ENCODE measurements at places on chromosomes 5 and 9.

- H3K27me3 ChIP-seq: no peaks in the 10 kb centered on the region
- no peak overlapping the region for H3K27ac ChIP-seq
- H3K4me1 ChIP-seq: no peaks in the 10 kb centered on the region
- no peak for DNase-seq
These were observed 275.3 kb downstream of the HTR1A start for GRCh38 chr5:63686938-63687337.

DNA sequence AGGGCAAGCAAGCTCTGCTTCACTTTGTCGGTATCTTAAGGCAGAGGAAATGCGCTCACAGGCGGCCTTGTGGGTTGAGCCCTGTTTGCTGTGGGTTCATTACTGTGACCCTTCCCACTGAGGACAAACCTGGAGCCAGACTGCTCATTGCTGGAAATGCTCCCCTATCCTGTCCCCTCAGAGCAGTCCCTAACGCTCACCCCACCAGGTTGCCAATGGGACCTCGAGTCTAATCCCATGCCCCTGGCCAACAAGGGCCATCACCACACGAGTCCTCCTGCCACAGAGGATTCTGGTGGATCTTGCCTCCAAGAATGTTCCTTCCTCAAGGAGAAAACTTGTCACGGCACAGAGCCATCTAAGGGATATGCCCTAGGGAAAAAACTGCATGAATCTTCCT, 14.6 kb downstream of the IPPK start:
- no peak for DNase-seq
- no peaks in the 10 kb centered on the region for H3K27me3 ChIP-seq
- H3K27ac ChIP-seq: no peak overlapping the region
- H3K36me3 ChIP-seq: peaks cover 4% of the 10 kb centered on the region

- H3K4me3 ChIP-seq: no peak overlapping the region
- no peaks in the 10 kb centered on the region for H3K36me3 ChIP-seq
- peaks cover 13% of the 10 kb centered on the region for H3K4me1 ChIP-seq
- no peak overlapping the region for H3K27ac ChIP-seq
These were observed 67.6 kb downstream of the C9orf50 start for GRCh38 chr9:129553277-129553676.

- no peak for DNase-seq
- H3K4me1 ChIP-seq: peaks cover 6% of the 10 kb centered on the region
- H3K36me3 ChIP-seq: no peaks in the 10 kb centered on the region
- no peaks in the 10 kb centered on the region for H3K27me3 ChIP-seq
- peak overlapping the region; percentile 11 for H3K27ac ChIP-seq
These were observed 43.1 kb downstream of the ROPN1L start for GRCh38 chr5:10484774-10485141.

- no peaks in the 10 kb centered on the region for H3K4me1 ChIP-seq
- H3K27me3 ChIP-seq: no peaks in the 10 kb centered on the region
- no peak overlapping the region for H3K4me3 ChIP-seq
- H3K27ac ChIP-seq: no peak overlapping the region
- no peak for DNase-seq
These were observed 125.9 kb downstream of the PHF2 start for GRCh38 chr9:93702261-93702660.

GRCh38 chr5:3311433-3311832, 284.2 kb upstream of the IRX1 start:
- no peaks in the 10 kb centered on the region for H3K4me1 ChIP-seq
- DNase-seq: peak; percentile 73
- H3K27ac ChIP-seq: no peak overlapping the region
- no peaks in the 10 kb centered on the region for H3K27me3 ChIP-seq

GRCh38 chr9:107700847-107701246, 211.3 kb upstream of the KLF4 start:
- no peaks in the 10 kb centered on the region for H3K27me3 ChIP-seq
- H3K4me3 ChIP-seq: no peak overlapping the region
- no peaks in the 10 kb centered on the region for H3K36me3 ChIP-seq
- DNase-seq: no peak
- H3K4me1 ChIP-seq: peaks cover 2% of the 10 kb centered on the region

- H3K36me3 ChIP-seq: no peaks in the 10 kb centered on the region
- H3K4me1 ChIP-seq: no peaks in the 10 kb centered on the region
- H3K27me3 ChIP-seq: no peaks in the 10 kb centered on the region
These were observed 157.9 kb upstream of the RASA1 start for GRCh38 chr5:87109746-87110145.

- H3K4me3 ChIP-seq: no peak overlapping the region
- H3K27ac ChIP-seq: no peak overlapping the region
- no peaks in the 10 kb centered on the region for H3K27me3 ChIP-seq
- DNase-seq: no peak
- no peaks in the 10 kb centered on the region for H3K36me3 ChIP-seq
- H3K4me1 ChIP-seq: no peaks in the 10 kb centered on the region
These were observed 75.5 kb upstream of the PRRC1 start for GRCh38 chr5:127441799-127442484.

DNA sequence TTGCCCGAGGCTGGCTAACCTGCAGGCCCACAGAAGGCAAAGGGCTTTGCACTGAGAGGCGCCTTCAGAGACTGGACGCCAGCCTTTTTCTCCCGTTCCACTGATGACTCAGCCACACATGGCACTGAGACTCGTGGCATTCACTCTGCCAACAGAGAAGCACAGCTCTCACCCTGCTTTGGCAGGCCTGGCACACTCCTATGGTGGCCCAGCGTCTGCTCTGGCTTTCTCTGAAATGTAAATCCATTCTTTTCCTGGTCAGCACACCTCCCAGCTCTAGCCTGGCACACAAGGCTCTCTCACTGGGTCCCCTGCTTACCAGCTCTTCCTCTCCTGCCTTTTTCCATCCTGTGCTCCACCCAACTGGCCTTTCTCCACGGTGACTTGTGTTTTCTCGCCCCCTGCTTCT, 5.9 kb upstream of the MELK start:
- no peak for DNase-seq
- H3K4me1 ChIP-seq: peaks cover 3% of the 10 kb centered on the region
- no peaks in the 10 kb centered on the region for H3K27me3 ChIP-seq
- peak overlapping the region; percentile 31 for H3K27ac ChIP-seq

- no peak overlapping the region for H3K4me3 ChIP-seq
- no peak overlapping the region for H3K27ac ChIP-seq
- DNase-seq: peak; percentile 83
- no peaks in the 10 kb centered on the region for H3K36me3 ChIP-seq
These were observed 286.5 kb downstream of the MAST4 start for GRCh38 chr5:66882606-66883227.

DNA sequence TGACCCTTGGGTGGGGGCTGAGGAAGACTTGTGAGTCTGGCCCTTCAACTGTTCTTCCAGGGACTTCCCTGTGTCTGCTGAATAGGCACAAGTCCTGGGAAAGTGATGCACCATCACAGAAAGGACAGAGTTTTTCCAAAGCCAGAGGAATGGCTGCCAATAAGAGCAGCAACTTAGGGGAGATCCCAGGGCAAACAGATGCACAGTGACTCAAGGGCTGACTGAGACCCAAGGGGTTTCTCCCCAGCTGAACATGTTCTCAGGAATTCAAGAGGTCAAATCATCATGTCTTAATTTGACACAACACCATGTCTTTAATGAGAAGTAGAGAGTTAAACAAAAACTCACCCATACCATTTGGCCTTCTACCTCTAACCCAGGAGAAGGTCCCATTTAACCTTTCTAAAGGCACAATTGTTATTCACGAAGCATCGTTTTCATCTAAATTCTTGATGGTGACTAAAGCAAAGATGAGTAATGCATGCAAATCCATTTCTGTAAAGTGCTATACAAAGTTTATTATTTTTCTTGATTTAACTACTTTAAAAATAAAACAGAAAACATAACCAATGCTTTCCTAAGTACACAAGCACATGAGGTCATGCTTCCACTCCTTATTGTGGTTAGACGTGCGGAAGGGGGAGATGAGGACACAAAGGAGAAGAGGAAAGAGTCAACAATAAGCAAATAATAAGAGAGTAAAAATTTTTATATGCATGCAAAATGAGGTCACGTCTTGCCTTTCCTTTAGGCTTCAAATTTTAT, 324.1 kb downstream of the PLK2 start:
- peak; percentile 67 for DNase-seq
- H3K27ac ChIP-seq: no peak overlapping the region
- no peaks in the 10 kb centered on the region for H3K27me3 ChIP-seq
- no peak overlapping the region for H3K4me3 ChIP-seq
- no peaks in the 10 kb centered on the region for H3K36me3 ChIP-seq

DNA sequence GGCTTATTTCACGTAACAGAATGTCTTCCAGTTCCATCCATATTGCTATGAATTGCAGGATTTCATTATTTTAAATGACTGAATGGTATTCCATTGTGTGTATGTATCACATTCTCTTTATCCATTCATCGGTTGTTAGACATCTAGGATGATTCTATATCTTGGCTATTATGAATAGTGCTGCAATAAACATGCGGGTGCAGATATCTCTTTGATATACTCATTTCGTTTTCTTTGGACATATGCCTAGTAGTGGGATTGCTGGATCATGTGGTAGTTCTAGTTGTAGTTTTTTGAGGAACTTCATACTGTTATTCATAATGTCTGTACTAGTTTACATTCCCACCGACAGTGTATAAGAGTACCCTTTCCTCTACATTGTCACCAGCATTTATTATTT, 460.5 kb downstream of the MAN2A1 start:
- H3K36me3 ChIP-seq: no peaks in the 10 kb centered on the region
- H3K4me3 ChIP-seq: no peak overlapping the region
- no peaks in the 10 kb centered on the region for H3K4me1 ChIP-seq

GRCh38 chr5:119220576-119221197, 135.1 kb upstream of the TNFAIP8 start:
- no peaks in the 10 kb centered on the region for H3K4me1 ChIP-seq
- H3K36me3 ChIP-seq: no peaks in the 10 kb centered on the region
- H3K27me3 ChIP-seq: no peaks in the 10 kb centered on the region

- H3K27ac ChIP-seq: no peak overlapping the region
- no peaks in the 10 kb centered on the region for H3K27me3 ChIP-seq
- H3K36me3 ChIP-seq: no peaks in the 10 kb centered on the region
- peak; percentile 60 for DNase-seq
These were observed 137.8 kb downstream of the CEP120 start for GRCh38 chr5:123285122-123286023.

- no peaks in the 10 kb centered on the region for H3K36me3 ChIP-seq
- H3K4me3 ChIP-seq: no peak overlapping the region
- no peak for DNase-seq
- peaks cover 3% of the 10 kb centered on the region for H3K4me1 ChIP-seq
- no peaks in the 10 kb centered on the region for H3K27me3 ChIP-seq
- no peak overlapping the region for H3K27ac ChIP-seq
These were observed 4.5 kb downstream of the PURA start for GRCh38 chr5:140118302-140118936.

DNA sequence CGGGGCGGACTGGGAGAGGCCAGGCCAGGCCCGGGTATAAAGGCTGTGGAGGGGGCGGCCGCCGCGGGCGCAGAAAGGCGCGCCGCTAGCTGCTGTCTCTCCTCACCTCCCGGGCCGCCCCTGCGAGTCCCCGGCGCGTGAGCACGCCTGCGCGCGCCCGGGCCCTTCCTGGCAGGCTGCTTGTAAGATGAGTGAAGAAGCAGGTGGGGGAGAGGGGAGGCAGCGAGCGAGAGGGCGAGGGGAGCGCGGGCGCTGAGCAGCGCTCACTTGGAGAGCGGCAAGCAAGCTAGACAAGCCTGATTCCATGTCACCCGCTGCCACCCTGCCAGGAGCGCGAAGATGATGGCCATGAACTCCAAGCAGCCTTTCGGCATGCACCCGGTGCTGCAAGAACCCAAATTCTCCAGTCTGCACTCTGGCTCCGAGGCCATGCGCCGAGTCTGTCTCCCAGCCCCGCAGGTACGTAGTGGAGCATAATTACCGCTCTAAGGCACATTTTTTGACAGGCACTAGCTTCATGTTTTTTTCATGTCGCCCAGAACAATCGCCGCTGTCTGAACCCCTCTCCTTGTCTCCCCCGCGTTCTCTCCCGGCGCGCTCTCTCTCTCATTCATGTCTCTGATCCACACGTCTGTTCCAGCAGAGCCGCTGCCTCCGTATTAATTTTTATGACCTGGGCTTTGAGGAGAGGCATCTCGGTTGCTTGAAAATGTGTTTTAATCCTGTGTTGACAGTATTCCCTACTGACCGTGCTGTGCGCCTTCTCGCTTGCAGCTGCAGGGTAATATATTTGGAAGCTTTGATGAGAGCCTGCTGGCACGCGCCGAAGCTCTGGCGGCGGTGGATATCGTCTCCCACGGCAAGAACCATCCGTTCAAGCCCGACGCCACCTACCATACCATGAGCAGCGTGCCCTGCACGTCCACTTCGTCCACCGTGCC, at the start of gene POU4F3:
Gene POU4F3 (plus strand): TSS at position 66 of the 941 bp plus-strand sequence. CDS start 274 bp downstream, at position 340.
- no peaks in the 10 kb centered on the region for H3K36me3 ChIP-seq
- no peak within 1 kb of the TSS for H3K4me3 ChIP-seq
- H3K27me3 ChIP-seq: peaks cover 68% of the 10 kb centered on the region
- H3K4me1 ChIP-seq: no peaks in the 10 kb centered on the region

- no peaks in the 10 kb centered on the region for H3K36me3 ChIP-seq
- no peak within 1 kb of the TSS for H3K27ac ChIP-seq
- no peaks in the 10 kb centered on the region for H3K4me1 ChIP-seq
- H3K4me3 ChIP-seq: no peak within 1 kb of the TSS
These were observed at the start of gene DMRT1 for GRCh38 chr9:841371-842209. Gene DMRT1 (plus strand): TSS chr9:841697. CDS start chr9:841839, 142 bp downstream.

- peaks cover 2% of the 10 kb centered on the region for H3K36me3 ChIP-seq
- peak overlapping the region; percentile 82 for H3K27ac ChIP-seq
- H3K27me3 ChIP-seq: no peaks in the 10 kb centered on the region
These were observed 817 bp downstream of the GAPVD1 start for GRCh38 chr9:125262294-125262991.

DNA sequence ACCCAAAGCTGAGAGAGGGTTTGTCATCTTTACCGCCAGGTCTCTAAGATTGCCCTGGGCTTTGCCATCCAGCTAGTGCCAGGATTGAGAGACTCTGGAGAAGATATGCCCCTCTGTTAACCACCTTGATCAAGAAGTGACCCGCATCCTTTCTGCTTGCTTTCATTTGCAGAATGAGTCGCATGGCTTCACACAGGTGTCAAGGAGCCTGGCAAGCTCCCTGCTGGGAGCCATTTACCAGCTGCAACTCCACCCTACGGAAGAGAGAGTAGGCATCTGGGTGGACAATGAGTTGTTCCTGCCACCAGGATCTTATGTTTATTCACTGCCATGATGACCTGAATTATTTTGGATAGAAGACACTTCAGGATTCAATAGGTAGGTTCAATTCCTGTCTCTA, 43.0 kb downstream of the HSD17B3 start:
- H3K4me3 ChIP-seq: no peak overlapping the region
- no peaks in the 10 kb centered on the region for H3K36me3 ChIP-seq
- H3K27me3 ChIP-seq: no peaks in the 10 kb centered on the region
- H3K4me1 ChIP-seq: no peaks in the 10 kb centered on the region

- H3K4me1 ChIP-seq: no peaks in the 10 kb centered on the region
- DNase-seq: no peak
- no peak overlapping the region for H3K27ac ChIP-seq
- H3K27me3 ChIP-seq: no peaks in the 10 kb centered on the region
These were observed 27.4 kb downstream of the ATPSCKMT start for GRCh38 chr5:10222326-10222725.

Data from fibroblast of lung (primary cell).